Right ventricle myocardium inferior (tissue), 1 donor: ENCODE measurements at places on chromosomes 5 and 9.

- DNase-seq: no peak
These were observed 32.4 kb upstream of the CRHBP start for GRCh38 chr5:76920491-76920890.

GRCh38 chr5:151449839-151450238 lies 2.4 kb downstream of the SLC36A1 start:
- no peak for DNase-seq

GRCh38 chr5:155366096-155366495 lies 352.5 kb downstream of the KIF4B start:
- no peak for DNase-seq

DNA sequence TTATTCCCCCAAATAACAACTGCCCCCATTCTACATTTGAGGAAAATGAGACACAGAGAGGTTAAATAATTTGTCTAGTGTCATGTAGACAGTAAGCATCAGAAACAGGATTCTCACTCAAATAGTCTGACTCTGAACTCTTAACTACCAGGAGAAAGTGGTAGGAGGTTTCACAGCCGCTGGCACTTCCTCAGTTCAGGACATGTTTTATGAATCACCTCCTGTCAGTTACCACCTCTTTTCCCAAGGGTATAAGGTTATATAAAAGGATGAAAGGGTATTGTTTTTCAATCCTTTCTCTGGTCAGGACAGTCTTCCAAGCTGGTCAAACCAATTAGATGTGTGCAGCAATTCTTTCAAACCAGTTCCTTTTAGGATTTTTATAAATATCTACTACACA lies 52.1 kb downstream of the TSSK1B start:
- DNase-seq: no peak

DNA sequence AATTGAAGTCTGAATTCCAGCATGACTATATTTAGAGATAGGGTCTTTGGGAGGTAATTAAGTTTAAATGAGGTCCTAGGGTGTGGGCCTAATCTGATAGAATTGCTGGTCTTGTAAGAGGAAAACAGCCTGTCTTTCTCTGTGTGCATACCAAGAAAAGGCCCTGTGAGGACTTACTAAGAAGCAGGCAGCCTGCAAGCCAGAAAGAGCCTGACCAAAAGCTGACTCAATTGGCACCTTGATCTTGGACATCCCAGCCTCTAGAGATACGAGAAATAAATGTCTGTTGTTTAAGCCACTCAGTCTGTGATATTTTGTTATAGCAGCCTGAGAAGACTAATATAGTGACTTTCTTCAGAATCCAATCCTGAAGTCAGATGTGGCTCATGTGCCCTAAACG lies 14.6 kb downstream of the ARL14EPL start:
- no peak for DNase-seq

DNA sequence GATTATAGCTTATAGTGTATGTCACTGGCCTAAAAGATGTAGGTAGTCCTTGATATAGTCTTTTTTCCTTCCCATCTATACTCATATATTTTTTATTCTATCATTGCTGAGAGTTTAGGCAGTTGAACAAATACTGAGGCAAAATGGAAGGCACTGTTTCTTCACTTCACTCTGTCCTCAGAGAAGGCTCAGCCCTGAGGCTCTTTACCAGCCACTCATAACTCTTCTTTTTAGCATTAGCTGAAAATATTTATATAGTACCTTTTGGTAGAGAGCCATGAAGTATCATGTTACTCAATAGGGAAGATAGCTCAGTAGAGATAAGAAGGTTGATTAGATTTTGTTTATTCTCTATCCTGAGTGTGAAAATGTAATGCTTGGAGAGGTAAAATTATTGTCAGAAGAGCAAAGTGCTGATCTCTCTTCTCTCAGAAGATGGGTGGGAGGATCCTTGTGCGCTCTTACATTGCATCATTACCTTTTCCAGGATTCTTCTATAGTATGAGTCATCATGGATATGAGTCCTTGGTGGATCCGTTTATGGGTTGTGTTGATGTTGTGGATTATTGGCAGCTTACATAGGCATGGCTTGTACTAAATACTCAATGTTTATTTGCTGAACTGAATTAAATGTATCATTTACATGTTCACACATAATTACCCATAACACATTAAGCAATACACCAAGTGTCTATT lies 88.1 kb downstream of the ANXA1 start:
- DNase-seq: no peak

DNA sequence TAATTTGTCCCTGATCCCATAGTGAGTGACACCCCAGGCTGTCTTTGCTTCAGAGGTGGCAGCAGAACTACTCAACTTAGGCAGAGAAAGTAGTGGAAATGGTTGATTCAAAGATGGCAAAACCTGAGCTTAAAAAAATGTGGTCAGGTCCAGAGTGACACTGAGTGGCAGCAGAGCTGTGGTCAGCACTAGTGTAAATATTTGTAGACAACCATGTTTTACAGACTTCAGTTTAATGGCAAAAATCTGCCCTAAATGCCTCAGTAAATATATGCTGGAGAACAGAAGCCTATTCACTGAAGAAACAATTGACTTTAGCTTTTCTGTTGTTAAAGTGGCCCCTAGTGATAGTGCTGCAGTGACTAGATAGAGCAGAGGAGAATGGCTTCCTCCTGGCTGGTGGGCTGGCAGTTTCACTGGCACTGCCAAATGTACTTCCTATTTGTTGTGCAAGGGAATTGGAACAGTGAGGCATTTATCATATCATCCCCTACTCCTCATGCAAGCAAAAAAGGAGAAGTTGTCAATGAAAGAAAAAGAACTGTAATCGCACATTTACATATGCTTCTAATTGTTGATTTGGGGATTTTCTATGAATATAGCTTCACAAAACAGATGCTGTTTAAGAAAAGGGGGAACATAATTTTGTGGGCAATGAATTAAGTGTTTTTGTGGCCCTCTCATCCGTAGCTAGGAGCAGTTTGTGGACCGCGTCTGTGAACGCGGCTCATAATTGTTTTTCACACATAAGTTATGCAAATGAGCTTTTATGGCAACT lies 12.0 kb downstream of the PBX3 start:
- DNase-seq: no peak

GRCh38 chr9:79371948-79372555 lies 199.7 kb upstream of the TLE4 start:
- no peak for DNase-seq

GRCh38 chr5:164300295-164300694 lies 794.9 kb downstream of the MAT2B start:
- no peak for DNase-seq

GRCh38 chr9:134134949-134135342 lies 936 bp upstream of the WDR5 start:
- no peak for DNase-seq
